ENCODE measurements at places on chromosomes 4 and X. TPM values are rescaled to one million over a fixed set of nuclear protein-coding genes. Genes with fewer than 3 reads are reported as not detected.

Gene CCDC120
- total RNA-seq, result 11.7 TPM

Gene AFM
- not detected for total RNA-seq

Gene CSAG3
- total RNA-seq, result not detected

DNA sequence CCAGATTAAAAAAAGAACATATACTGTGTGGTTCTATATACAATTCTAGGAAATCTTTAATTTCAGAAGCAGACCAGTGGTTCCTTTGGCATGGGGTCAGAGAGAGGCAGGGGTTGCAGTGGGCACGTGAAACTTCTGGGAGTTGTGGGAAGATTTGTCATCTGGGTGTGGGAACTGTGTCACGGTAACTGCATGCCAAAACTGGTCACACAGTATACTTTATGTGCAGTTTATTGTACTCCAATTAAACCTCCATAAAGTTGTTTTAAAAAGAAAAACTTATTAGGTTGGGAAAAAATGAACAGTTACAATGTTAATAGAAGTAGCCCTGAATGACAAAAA is 26.7 kb upstream of the STS start:
- H3K4me1 ChIP-seq, result peaks cover 23% of the 10 kb centered on the region
- H3K27me3 ChIP-seq, result no peaks in the 10 kb centered on the region
- no peaks in the 10 kb centered on the region for H3K36me3 ChIP-seq
- H3K27ac ChIP-seq, result peak overlapping the region; percentile 60
- H3K4me3 ChIP-seq, result no peak overlapping the region
